ENCODE measurements at places on chromosomes 16 and 17.
A peak's percentile ranks its signal among the peaks of the same experiment; 100 is the strongest.

- peak; percentile 80 for DNase-seq
Measured at GRCh38 chr16:71358464-71358998, at the start of gene CALB2. CALB2 (plus strand) TSS chr16:71358723; CDS start chr16:71358793, 70 bp downstream.

- DNase-seq, result peak; percentile 32
Measured at GRCh38 chr17:39462631-39463375, 1.5 kb downstream of the CDK12 start.

DNA sequence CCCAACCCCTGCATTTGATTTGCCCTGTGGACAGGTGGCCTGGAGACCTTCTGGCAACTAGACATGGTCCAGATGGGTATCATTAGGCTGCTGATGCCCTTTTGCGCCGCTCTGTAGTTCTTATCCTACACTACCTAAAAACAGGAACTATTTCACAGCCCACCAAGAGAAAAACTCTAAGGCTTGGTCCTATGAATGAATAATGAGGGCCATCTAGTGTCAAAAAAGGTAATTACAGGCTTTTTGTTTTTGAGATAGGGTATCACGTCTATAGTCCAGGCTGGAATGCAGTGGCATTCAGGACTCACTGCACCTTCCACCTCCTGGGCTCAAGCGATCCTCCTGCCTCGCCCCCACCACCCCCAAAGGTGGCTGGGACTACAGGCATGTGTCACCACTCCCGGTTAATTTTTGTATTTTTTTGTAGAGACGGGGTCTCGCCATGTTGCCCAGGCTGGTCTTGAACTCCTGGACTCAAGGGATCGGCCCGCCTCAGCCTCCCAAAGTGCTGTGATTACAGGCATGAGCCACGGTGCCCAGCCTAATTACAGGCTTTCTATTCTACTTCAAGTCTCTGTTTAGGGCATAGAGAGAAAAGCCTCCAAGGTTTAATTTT, 20.9 kb downstream of the COIL start:
- no peak for DNase-seq

GRCh38 chr16:5509794-5510193, 412.2 kb upstream of the EEF2KMT start:
- no peak for DNase-seq

DNA sequence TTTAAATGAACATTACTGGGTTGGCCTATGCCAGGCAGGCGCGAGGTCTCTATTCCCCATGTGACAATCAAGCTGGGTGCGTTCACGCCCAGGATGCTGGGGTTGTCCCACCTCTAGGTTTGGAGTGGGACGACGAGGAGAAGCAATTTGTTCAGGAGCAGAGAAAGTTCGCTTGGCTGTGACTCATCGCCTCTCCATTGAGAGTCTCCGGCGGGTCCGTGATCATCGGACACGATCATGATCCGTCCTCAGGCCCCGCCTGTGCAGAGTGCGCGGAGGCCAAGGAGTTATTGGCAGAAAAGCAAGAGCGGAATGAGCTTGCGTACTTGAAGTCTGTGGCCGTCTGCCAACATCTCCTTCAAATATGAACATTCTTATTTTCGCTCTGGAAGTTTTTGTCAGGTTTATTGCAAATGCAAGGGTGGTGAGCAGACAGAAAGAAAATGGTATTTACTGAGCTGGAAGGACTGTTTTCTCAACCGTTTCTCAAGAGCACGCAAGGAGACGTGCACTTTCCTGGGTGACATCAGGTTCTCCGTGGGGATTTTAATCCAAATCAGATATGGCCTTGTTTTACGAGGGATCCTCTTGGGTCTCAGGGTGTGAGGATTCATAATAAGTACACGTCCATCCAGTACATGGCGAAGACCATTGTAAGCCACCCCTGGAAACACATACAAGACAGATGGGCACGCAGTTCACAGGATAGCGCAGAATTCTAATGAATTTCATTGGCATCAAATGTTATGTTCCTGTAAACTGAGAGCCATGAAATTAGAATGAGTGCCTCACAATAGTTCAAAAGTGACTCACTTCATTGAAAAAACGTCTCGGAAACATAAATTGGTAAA, 70.1 kb upstream of the CREBBP start:
- DNase-seq, result no peak

DNA sequence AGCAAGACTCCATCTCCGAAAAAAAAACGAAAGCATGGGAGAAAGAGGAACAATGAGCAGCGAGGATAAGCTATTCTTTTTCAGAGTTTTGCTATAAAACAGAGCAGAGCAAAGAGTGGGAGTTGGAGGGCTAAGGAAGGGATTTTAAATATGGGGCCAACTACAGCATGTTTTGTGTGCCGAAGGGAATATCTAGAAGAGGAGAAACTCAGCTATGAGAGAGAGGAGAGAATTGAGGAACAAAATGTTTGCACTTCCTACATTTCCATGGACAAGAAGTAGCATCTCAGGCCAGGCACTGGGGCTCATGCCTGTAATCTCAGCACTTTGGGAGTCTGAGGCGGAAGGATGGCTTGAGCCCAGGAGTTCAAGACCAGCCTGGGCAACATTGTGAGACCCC, 13.1 kb upstream of the GRB2 start:
- no peak for DNase-seq

- DNase-seq, result no peak
Measured at GRCh38 chr17:8918807-8919465, 46.6 kb downstream of the PIK3R5 start.

- no peak for DNase-seq
Measured at GRCh38 chr17:2150806-2151205, 95.9 kb downstream of the HIC1 start.

DNA sequence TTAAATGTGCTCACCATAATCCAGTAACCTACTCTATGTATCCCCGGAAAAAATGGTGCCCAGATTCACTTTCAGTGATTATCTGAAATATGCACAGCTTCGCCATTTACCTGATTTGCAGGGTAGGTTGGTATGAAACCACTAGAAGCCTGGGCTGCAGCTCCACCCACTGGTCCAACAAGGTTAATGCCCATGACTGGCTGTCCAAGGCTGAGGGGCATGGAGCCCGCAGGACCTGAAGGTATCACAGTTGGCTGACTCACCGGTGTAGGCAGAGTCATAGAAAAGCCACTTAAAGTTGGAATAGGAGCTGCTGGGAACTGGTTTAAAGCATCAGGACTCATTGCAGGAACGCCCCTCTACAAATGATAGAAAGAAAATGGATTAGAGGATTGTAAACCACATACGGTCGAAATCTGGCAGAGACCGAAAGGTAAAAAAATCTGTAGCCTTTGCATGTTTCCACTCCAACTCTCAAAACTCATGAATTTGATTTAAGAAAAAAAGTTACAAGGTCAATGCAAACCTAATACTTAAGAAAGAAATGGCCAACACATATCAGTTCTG, 38.6 kb downstream of the SYNRG start:
- DNase-seq, result no peak
